ENCODE measurements at places on chromosomes 11 and 22. TPM values are rescaled to one million over a fixed set of nuclear protein-coding genes. Genes with fewer than 3 reads are reported as not detected.

The SEZ6L gene
- total RNA-seq, result not detected

The SLC22A8 gene
- not detected for total RNA-seq

The MS4A6E gene
- not detected for total RNA-seq

DNA sequence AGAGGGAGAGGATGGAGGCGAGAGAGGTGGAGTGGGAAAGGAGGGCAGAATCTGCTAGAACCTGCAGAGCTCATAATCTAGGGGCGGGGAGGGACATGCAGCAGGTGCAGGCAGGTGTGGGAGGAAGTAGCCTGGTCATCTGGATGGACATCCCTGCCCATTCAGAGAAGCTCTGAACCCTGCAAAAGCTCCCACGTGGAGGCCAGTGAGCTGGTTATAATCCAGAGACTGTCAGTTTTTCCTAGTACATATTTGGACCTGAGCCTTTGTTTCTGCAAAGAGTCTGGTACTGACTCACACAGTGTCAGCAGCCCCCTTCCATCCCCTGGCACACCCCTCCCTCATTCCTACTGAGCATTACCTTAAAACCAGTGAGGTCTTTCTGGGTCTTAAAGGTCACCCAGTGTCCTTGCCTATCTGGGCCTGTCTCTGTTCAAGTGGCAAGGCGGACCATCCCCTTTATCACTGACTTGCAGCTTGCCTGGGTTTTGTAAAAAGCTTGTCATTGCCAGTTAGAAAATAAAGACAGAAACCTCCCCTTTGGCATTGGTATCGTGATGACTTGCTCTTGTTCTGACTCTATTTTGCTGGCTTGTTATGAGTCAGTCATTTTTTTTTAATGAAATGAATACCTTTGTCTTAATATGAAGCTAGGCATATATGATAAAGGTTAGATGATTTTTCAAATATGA is 26.1 kb downstream of the PTPRJ start:
- peaks cover 77% of the 10 kb centered on the region for H3K4me1 ChIP-seq
- peak overlapping the region; percentile 92 for H3K27ac ChIP-seq
- no peaks in the 10 kb centered on the region for H3K36me3 ChIP-seq
- peak overlapping the region; percentile 49 for H3K4me3 ChIP-seq
- peak; percentile 71 for DNase-seq

GRCh38 chr22:33126881-33127280 is 68.7 kb upstream of the SYN3 start:
- H3K36me3 ChIP-seq, result no peaks in the 10 kb centered on the region
- H3K4me1 ChIP-seq, result no peaks in the 10 kb centered on the region
- no peak overlapping the region for H3K27ac ChIP-seq
- peaks cover 7% of the 10 kb centered on the region for H3K27me3 ChIP-seq
- DNase-seq, result no peak

DNA sequence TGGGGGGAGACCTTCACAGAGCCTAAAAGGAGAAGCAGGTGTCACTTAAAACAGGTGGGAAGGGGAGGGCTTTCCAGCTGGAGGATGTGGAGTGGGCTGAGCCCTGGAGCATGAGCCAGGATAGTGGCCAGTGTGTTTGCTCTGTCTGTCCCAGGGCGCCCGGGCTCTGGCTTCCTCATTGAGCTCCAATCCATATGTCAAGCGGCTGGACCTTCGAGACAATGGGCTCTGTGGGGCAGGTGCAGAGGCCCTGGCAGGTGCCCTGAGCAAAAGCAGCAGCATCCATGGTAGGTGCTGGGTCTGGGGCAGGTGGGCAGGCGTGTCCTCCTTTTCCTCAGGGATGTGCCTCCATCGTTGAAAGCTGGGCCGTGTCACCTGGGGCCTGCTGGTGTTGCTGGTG is 2.0 kb downstream of the LRRC74B start:
- no peak overlapping the region for H3K27ac ChIP-seq
- H3K27me3 ChIP-seq, result peaks cover 12% of the 10 kb centered on the region
- DNase-seq, result no peak

Data from activated naive CD4-positive, alpha-beta T cell treated with anti-CD3 and anti-CD28 coated beads for 36 hours (primary cell).